ENCODE measurements at places on chromosomes 4 and X.

DNA sequence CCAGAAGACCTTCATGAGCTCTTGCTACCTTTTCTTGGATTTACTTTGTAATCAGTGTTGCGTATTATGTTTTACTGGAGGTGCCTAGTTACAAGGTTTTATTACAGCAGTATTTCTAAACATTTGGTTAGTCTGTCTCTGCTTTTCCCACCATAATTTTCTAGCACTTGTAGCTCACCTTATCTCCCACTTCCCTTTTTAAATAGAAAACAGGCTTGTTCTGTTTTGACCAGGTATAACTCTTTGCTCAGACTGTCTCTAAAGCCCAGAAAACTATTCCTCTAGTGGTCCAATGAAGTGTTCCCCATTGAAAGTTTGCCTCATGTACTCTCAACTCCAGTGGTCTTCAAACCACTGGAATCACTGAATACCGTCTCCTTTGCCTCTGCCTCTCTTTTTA lies 43.9 kb downstream of the AFF1 start:
- DNase-seq: no peak

- no peak for DNase-seq
Measured at GRCh38 chr4:184294606-184295133, 77.0 kb upstream of the ENPP6 start.

DNA sequence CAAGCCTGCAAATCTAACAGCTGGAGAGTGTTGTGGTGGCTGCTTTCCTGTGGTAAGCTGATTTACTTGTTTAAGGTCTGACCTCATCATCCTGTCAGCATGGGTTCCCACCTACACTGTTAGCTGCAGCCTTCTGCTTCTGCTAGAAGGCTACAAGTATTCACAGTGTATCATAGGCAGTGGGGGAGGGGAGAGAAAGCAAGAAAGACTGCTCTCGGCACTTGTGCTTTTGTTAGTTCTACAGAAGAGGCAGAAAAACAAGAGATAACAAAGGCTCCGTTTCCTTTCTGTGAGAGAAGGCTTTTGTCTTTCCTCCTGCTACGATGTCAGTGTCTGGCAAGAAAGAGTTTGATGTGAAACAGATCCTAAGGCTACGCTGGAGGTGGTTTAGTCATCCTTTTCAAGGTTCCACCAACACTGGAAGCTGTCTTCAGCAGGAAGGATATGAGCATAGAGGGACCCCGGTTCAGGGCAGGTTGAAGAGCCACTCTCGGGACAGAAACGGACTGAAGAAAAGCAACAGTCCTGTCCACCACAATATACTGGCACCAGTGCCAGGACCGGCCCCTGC lies at the start of gene KLHL4:
TSS of gene KLHL4 (plus strand) at position 232 of the 571 bp plus-strand sequence. CDS start at position 324, 92 bp downstream.
- peak; percentile 1 for DNase-seq

DNA sequence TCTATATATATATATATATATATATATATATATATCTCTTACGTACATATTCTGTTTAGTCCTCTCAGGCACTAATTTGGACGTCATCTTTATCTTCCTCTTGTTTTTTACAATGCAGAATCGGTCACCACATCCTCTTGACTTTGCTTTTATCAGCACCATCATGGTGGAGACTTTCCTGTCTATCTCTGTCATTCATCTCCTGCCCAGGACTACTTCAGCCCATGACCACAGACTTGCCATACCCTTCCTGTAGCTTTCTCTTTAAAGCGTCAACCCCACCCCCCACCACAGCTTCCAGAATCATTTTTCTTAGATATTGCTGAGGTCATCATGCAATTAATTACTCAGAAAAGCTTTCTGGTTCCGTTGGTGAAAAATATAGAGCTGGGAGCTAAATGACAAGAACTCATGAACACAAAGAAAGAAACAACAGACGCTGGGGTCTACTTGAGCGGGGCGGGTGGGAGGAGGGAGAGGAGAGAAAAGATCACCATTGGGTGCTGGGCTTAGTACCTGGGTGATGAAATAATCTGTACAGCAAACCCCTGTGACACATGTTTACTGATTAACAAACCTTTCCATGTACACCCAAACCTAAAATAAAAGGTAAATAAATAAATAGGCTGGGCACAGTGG lies 30.5 kb upstream of the PRKX start:
- no peak for DNase-seq

GRCh38 chrX:64843224-64843623 lies 133.0 kb downstream of the ZC4H2 start:
- no peak for DNase-seq

DNA sequence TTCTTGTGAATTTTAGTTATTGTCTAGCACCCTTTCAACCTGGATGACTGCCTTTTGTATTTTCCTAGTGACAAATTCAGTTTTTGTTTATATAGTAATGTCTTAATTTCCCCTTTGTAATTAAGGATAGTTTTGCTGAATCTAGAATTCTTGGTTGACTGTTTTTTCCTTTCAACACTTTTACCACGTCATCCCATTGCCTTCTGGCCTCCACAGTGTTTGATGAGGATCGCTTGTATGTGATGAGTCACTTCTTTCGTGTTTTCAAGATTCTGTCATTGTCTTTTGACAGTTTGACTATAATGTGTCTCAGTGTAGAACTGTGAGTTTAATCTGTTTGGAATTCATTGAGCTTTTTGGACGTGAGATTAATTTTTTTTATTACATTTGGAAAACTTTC lies 30.1 kb downstream of the KDM6A start:
- no peak for DNase-seq

DNA sequence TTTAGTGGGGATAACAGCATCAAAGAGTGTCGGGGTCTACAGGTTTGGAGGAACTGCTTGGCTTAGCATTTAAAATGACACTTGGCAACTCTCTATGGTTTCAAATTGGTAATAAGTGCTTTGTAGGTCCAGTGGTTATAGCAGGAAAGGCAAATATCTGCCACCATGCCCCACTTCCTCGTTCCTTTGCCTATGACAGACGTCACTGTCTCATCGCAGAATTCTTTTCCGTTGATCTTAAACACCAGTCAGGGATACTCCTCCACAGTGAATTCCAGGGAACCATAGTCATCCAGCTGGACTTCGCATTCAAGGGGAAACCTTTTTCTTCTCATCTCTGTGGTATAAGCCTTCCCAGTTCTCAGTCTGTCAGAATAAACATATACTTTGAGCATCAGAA lies 319.1 kb downstream of the GPAT3 start:
- DNase-seq: no peak

DNA sequence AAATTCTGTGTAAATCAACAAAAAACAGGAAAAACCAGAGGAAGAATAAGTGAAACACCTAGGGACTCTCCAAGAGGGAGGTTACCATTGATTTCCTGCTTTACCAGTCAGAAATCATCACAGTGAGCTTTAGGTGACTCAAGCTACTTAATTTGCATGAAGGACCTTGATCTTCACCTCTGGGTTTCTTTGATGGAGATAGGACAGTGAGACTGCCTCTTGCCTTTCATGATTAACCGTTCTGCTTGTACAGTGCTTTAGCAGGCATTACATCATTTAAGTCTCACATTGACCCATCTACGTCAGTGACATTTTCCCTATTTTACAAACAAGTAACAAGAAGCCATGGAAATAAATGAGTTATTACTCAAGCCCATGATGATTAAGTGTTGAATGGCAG lies 3.4 kb upstream of the GK start:
- no peak for DNase-seq

- DNase-seq: no peak
Measured at GRCh38 chrX:149992918-149993317, 54.6 kb upstream of the EOLA2 start.

- DNase-seq: no peak
Measured at GRCh38 chrX:55907968-55908607, 190.5 kb downstream of the RRAGB start.

DNA sequence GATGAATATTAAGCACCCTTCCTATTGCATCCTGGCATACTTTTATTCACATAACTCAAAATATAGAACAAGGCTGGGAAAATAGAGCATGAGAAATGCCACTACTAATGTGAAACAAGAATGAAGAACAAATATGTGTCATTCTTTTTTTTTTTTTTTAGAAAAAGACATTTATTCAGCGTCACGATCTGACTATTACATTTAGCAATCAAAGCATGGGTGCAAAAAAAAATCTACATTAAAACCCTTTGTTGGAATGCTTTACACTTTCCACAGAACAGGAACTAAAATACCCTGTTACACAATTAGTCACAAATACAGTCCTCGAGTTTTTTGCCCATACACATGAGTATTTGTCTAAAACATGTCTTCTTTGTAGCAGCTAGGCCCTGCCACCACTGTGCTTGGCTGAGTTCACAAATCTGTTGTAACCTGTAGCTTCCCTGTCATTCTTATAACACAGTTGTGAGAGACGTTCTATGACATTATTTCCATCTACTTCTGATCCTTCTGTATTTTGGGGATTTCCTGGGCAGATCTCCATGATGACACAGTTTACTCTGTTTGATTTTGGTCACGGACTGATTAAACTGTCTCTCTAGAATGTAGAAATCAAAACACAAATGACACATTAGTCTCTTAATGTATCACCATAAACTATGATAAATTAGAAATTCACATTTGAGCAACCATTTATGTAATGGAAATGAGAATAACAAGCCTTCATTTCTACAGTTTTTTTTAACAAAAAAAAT lies 9.4 kb upstream of the TET2 start:
- DNase-seq: no peak

GRCh38 chr4:77560170-77560569 lies 45.5 kb upstream of the CXCL13 start:
- no peak for DNase-seq

DNA sequence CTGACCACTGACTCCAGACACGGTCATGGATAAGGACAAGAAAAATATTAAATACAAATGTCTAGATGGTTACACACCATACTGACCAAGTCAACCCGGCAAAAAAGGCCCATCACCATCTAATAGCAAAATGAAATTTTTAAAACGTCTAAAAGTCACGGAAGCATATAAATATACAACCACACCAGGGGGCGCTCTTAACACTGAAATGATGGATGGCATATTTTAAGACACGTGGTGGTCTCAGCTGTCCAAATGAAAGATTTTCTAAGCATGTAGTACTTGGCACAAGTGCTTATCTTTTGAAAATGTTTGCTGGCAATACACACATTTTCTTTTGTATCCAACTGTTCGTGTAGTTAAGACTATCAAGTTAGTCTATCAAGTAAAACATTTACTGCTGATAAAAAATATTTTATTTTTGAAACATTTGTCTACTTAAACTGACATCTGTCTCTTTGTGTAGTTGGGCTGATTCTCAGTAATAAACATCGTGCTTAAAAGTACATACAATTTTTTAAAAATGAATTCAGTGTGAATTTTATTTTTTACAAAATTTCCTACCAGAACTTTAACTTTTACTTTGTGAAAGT lies 64.6 kb downstream of the COX7B2 start:
- no peak for DNase-seq

DNA sequence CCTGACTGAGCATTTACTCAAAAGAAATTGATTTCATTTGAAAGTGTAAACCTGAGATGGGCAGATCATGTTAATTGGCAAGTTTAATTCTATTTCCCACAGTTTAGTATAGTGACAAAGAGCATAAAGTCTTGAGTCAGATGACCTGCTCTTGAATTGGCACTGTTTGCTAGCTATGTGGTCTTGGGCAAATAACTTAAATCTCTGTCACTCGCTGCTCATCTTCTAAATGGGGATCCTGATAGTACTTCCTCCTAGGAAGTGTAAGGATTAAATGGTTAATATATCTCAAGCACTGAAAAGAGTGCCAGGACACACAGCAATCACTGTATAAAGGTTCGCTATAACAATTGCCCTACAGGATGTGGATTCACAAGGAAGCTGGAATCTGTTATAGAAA lies 242.8 kb upstream of the JADE1 start:
- no peak for DNase-seq

- no peak for DNase-seq
Measured at GRCh38 chrX:113726466-113726865, 857.4 kb upstream of the HTR2C start.

- peak; percentile 19 for DNase-seq
Measured at GRCh38 chrX:24876530-24877287, 139.1 kb downstream of the ARX start.

All from NCI-H1417 treated with DMSO at 0.1 percent for 48 hours (cell line).